Activated CD8-positive, alpha-beta memory T cell treated with anti-CD3 and anti-CD28 coated beads for 36 hours (primary cell): ENCODE measurements at places on chromosomes 1 and 21. TPM values are rescaled to one million over a fixed set of nuclear protein-coding genes. Genes with fewer than 3 reads are reported as not detected.

The PLA2G2D gene
- not detected for total RNA-seq

The RNU1-3 gene
- 907 TPM for total RNA-seq

The TFB2M gene
- total RNA-seq = 32.6 TPM

The MRPS15 gene
- total RNA-seq = 134 TPM

The AMY1A gene
- not detected for total RNA-seq

The ADGRL4 gene
- total RNA-seq = not detected

The C1orf87 gene
- total RNA-seq = not detected

The IFI44L gene
- 1.2 TPM for total RNA-seq

The SRGAP2C gene
- 22.2 TPM for total RNA-seq

The FBXO42 gene
- total RNA-seq = 17.2 TPM

The SLC45A1 gene
- total RNA-seq = 0.48 TPM

The BSND gene
- total RNA-seq = not detected

The DENND1B gene
- total RNA-seq = 16.2 TPM

The DEPDC1 gene
- total RNA-seq = 13.0 TPM

The RHD gene
- not detected for total RNA-seq

The KLHDC9 gene
- 0.38 TPM for total RNA-seq

The PTAFR gene
- total RNA-seq = 0.21 TPM

The C1orf74 gene
- 2.2 TPM for total RNA-seq

The HCRTR1 gene
- not detected for total RNA-seq

The BMP8A gene
- 0.13 TPM for total RNA-seq
